ENCODE measurements at places on chromosomes 12 and 14.

- DNase-seq: peak; percentile 65
Measured at GRCh38 chr12:43882578-43883178, 46.8 kb downstream of the TMEM117 start.

DNA sequence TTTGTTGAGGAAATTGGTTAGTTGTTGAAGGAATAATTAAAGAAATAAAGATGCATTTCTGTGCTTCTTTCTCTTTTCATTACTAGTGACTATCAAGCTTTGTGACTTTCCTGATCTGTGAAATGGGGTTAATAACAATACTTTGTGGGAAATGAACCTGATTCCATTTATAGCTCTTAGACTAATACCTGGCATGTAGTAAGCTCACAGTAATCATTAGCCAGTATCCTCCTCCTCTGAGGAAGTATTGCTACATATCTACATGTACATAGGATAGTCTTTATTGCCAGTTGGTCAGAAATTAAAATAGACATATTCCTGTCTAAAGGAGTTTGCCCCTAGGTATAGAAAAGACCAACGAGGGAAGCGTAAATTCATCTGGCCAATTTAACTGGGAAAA lies 1.8 kb upstream of the CCDC198 start:
- no peak for DNase-seq

DNA sequence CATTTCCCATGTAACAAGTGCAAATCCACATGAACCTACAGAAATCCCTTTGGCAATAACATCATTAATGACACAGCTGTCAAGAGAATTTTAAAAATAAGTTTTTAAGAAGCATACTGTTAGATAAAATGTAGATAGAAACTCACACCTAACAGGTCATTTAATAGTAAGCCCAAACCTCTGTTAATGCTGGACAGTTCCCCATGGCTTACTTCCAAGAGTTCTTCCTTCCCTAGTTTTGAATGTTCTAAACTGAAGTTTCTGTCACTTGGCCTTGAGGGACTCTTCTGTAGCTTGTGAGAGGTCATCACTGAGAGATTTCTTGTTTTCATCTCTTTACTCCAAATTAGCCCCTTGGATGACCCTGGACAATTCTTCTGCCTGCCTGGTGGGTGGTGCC lies 22.7 kb downstream of the OTX2 start:
- DNase-seq: no peak

DNA sequence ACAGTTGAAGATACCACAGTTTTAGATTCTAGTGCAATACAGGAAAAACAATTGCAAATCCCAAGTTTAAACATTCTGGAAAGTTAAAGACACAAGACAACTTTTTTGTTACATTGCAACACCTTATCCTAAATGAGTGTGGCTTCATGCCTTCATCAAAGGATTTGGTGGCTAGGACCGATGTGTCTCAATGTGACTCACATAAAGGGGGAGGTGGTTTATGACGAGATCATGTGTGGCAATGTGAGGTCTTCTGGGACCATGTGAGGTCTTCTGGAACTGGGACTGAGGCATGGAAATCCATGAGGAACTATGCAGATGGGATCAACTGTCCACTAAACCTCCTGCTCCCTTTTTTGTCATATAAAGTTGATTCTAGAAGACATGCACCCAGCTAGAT lies 166.2 kb downstream of the PAX9 start:
- no peak for DNase-seq
